AG10803 (cell line): ENCODE measurements at places on chromosomes 3 and 15.
A peak's percentile ranks its signal among the peaks of the same experiment; 100 is the strongest.

GRCh38 chr3:10555263-10555662 is 49.9 kb upstream of the ATP2B2 start:
- DNase-seq, result no peak

DNA sequence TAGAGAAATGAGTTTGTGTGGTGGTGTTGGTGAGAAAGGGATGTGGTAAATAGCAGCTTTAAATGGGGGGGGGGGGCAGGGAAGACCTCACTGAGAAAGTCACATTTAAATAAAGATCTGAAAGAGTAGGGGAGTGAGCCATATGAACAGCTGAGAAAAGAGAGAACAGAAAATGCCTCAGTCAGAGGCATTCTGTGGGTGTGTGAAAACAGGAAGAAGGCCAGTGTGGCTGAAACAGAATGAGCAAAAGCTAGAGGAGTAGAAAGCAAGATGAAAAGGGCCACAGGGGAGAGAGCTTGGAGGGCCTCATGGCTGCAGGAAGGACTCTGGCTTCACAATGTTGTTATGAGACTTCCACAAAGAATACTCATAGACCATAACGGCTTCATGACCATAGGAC is 783.3 kb downstream of the ZPLD1 start:
- no peak for DNase-seq

DNA sequence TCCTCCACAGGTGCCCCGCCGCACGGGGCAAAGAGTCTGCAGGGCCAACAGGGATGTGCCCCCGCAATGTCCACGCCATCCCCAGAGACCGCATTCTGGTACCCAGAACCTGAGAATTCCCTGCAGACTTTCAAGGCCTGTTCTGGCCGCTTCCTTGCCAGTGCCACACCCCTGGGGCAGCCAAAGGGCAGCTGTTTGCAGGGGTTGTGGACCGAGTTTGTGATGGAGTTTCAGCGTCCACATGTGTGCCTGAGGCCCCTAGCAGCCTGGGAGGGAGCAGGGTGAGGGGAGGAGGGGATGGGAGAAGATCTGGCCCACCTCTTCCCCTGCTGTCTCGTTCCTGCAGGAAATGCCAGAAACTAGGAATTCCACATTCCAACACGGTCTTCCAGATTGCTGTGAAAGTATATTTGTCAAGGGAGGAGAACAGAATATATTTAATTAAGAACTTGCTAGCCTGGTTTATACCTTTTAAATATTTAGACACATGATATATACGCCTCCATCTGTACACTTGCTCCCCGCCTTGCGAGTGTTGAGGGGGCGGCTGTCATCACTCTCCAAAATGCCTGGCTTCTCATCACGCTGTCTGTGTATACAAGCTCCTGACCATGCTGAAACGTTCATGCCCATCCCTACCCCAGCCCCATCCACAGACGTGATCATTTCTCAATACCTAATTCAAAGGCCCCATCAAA is 31.1 kb upstream of the RASA2 start:
- peak; percentile 76 for DNase-seq

GRCh38 chr15:63370764-63371163 is 10.9 kb downstream of the CA12 start:
- no peak for DNase-seq
